ENCODE measurements at places on chromosomes 5 and 9.

DNA sequence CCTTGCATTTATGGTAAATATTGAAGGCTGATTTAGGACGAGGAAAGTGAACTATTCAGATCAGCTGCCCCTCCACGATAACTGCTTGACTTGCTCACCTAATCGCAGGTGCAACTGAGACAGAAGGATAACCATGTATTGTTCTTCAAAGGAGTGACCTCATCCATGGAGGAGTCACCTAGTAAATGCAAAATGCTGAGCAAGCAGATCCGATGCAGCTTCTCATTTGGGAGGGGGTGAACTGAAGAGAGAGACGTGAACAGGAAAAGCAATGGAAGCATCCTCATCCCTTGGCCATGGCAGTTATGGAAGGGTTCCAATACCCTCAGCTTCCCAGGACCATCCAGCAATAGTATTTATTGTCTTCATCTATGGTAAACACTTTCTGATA, 47.5 kb downstream of the RASGRF2 start:
- no peak for DNase-seq

DNA sequence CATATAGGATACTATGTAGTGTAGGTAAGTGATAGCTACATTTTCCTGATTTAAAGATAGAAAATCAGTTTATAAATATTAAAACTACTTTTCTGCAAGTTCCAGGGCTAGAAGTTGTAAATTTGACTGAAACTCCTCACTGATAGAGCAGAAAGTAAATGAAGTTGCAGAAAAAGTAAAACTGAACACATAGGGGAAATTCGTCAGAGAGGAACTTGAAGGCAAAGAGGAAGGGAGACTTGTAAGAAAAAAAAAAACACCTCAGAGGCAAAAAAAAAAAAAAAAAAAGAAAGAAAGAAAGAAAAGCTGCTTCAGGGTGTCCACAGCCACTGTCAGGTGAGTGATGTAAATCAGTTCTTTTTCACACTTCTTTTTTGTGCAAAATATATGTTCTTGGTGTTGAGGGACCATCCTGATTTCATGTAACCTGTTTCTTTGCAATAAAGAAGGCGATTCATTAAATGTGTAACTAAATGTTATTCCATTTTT, 336.2 kb upstream of the ZNF462 start:
- DNase-seq, result no peak

GRCh38 chr9:88828492-88828974, 162.7 kb upstream of the S1PR3 start:
- no peak for DNase-seq

- DNase-seq, result no peak
Measured at GRCh38 chr9:107142896-107143603, 140.0 kb upstream of the RAD23B start.

- DNase-seq, result no peak
Measured at GRCh38 chr5:175284806-175285205, 159.2 kb downstream of the DRD1 start.

- DNase-seq, result peak; percentile 35
Measured at GRCh38 chr9:21801683-21802417, 586 bp upstream of the MTAP start.

GRCh38 chr9:94657021-94657725, 17.9 kb upstream of the FBP1 start:
- no peak for DNase-seq

DNA sequence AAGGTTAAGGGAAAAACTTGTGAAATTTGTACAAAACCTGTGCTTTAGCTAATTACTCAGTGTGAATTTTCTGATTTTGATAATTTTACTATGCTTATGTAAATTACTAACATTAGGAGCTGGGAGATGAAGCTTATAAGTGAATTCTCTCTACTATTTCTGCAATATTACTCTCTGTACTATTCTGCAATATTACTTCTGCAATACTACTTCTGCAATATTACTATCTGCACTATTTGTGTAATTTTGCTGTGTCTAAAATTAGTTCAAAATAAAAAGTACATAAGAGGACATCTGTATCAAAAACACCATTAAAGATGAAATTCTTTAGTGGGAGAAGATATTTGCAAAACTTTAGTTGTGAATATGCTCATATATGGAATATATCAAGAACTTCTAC, 62.9 kb downstream of the C9 start:
- no peak for DNase-seq

Data from SW 1271 (cell line).